Tibial nerve (tissue), 4 donors: ENCODE measurements at places on chromosomes 7 and 10.

- no peak for DNase-seq
These were observed 204.6 kb upstream of the FOXP2 start for GRCh38 chr7:114209968-114210367.

GRCh38 chr7:143381427-143382125 is 431 bp downstream of the ZYX start:
- peak; percentile 62 for DNase-seq

DNA sequence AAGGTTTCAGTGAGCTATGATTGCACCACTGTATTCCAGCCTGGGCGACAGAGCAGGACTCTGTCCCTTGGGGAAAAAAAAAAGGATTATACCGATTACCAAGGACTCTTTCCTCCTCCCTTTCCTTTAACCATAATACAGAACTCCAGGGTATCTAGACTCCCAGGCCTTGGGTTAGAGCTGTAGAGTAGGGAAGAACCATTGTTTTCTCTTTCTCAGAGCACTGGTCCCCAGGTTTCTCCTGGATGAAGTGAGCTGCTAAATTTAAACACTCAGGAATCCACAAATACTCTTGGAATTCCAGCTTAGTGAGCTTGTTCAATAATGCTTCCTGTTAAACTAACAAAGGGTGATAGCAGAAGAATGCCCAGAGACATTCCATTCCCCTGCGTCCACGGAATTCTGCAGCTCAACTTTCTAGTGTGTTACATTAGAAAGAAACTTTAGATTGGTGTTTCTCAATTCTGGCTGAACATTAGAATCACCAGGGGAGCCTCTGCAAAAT is 14.6 kb upstream of the RPEL1 start:
- DNase-seq = no peak

DNA sequence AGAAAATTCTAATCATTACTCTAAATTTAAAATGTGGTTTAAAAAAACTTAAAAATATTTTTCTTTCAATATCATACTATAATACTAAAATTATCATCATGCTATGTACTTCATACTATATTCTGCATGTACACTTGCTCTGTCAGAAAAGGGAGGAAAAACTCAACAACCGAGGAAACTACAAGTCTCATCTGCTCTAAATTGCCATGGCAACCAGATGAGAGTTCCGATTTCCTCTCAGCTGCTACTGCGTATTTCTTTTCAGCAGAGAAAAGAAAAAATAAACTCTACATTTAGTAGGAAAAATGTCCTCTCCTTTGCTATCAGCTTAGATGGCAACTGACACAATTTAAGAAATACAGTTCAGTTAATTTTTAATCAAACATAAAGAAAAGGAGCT is 178.9 kb downstream of the SRPK2 start:
- no peak for DNase-seq

DNA sequence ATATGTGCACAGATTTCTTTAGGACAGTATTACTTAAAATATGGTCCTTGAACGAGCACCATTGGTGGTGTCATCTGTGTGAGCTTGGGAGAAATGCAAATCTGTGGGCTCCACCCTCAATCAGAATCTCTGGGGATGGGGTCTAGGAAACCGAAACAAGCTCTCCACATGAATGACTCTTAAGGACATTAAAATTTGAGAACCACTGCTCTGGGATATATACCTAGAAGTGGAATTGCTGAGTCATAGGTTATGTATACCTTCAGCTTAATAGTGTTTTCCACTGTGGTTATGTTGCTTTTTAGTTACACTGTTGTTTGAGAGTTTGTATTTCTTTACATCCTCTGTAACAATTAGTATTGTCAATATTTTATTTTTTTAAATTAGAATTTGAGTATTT is 24.0 kb downstream of the ZNRF2 start:
- no peak for DNase-seq

DNA sequence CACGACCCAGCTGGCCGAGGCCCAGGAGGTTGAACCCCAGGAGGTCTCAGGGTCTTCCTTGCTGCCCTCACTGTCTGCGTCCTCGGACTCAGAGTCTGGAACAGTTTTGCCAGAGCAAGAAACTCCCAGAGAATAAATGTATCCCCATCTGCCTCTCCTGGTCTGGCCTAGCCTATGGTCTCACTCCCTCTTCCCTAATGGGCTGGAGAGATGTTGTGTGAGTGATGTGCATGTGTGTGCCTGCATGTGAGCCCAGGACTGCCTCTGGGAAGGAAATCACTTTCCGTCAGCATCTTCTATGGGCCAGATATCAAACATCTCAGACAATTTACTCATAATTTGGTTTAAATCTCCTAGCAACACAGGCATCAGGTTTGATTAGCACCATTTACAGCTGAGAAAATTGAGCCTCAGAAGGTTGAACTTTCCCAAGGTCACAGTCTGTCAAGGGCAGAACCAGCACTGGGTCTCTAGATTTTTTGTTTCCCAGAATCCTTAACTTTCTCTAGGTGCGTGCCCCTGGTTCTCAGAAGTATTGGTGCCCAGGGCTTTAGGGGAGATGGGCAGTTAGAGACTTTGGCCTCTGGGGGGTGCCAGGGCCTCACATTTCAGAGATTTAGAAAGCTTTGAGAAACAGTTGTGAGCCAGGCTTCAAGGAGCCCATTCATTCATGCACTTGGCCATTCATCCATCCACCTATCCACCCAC is 4.9 kb downstream of the TMEM270 start:
- DNase-seq = peak; percentile 46

DNA sequence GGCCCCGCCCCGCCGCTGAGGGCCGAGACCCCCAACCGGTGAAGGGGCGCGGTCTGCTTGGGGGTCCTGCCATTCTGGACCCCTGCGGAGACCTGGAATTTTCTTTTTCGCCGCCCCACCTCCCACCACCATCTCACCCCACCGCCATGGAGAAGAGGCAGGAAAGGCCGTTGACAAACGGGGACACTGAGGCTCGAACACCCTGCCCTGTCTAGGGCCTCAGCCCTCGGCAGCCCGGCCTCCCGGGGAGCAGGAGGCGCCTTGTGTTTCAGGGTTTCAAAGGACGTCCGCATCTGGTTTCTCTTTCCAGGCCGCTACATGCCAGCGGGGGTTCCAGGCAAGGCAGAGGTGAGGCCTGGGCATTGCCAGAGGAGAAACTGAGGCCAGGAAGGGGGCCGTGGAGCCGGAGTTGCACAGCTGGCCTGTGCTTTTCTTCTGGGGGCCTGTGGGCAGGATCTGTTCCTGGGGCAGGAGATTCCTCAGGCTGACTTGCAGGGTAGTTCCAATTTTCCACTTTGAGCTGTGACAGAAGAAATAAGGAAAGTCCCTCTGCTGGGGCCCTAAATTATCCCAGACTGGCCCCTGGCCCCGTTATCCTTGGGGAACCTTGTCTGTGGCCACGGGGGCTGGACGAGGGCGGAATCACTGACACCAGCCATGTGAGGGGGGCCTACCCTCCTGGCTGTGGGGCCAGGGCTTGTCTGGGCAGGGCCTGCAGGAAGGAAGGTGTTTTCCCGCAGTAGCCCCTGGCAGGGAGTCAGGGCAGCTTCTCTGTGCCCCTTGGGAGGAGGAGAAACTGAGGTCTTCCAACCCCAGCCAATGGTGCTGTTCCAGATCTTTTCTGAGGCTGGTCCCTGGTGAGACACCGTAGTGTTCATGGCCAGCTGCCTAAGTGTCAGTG is 900 bp upstream of the MICALL2 start:
- DNase-seq = no peak

GRCh38 chr10:14605231-14605925 is 169.3 kb downstream of the FAM107B start:
- DNase-seq = no peak

DNA sequence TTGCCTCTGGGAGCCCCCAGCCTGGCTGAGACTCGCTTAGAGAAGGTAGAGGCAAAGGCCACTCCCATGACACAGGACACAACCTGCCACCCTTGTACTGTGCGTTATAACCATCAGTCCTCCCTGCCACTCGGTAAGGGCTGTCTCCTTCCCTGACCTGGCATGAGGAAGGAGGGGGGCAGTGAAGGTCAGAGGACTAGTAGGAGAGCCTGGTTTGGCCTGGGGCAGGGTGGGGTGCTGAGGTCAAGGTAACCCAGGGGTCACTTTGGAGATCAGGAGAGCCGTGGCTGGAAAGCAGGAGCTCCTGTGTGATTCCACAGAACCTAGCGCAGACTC is 6.9 kb upstream of the TNRC18 start:
- no peak for DNase-seq

DNA sequence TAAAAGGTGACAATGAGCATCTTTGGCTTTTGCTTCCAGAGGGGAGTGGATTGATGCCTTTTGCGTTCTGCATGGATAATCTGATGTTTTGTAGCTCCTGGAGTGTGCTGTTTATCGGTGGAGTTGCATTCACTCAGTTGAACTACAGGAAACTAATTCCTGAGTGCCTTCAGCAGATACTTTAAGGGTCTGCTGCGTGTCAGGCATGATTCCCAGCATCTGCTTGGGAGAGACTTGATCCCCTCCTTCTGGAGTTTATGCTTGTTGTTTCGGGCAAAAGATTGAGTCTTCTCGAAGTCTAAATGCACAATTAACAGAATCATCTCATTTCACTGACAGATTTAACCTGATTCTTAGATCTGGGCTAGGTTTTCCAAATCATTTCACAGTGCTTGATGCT is 46.2 kb downstream of the CELF2 start:
- no peak for DNase-seq

DNA sequence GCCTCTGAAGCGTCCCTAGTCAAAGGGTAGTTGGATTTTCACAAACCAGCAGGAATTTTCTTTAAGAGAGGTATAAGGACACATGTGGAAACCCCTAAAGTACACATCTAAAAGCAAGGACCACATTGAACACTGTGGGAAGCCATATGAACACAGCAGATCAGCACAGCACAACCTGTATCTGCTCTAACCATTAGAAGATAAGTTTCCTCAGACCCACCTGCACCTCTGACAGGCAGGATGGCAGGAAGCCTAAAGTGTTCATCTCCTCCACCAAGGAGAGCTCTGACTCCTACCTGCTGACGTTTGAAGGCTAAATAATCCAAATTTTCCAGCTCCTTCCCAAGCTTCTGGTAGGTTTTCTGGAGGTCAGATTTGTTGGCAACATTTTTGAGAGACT is 174.4 kb downstream of the CTNNA3 start:
- no peak for DNase-seq
